ENCODE measurements at places on chromosomes 2 and 18.

GRCh38 chr2:163606878-163607277 lies 128.9 kb downstream of the FIGN start:
- no peak for DNase-seq

DNA sequence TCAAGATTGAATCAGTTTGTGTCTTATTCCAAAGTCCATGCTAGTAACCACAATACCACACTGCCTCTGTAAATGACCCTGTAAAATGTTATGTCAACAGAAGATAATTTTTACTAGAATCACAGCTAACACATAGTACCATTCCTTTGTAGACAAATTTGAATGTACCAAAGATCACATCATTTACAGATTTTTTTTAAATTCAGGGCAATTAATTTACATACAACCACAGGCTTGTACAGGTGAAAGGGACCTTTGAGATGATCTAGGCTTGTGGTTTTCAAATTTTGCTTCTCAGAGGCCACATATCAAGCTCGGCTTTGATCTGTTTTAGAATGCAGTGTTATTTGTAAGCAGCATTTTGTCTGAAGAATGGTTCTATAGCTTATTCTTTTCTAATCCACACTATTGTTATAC lies 63.8 kb upstream of the PPM1B start:
- DNase-seq = no peak

DNA sequence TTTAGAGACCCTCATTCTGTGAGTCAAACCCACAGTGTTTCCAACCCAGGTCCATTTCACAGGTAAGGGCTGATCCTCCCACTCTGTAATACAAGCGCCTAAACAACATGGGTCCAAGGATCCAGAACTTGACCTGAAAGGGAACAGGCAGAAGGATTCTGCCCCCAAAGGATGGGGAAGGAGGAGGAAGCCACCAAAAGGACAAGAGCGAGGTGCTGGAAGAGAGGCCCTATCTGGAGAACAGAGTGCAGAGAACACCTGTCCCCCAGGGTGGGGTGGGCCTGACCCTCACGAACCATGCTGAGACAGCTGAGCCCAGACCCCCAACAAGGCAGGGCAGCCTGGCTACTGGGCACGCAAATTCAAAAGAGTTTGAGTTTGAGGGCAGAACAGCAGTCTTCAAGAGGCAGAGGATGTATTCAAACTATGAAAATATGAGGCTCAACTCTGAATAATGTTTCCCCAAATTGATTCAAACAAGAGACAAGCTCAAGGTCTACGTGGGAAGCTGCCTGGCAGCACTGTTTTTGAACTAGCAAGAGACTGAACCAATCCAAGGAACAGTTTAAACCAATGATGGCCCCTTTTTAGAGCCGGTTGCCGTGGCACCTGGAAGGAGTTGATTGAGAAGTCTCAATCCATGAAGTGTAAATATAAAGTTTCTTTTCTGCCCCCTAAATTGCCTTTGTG lies 212.7 kb downstream of the ALPK2 start:
- DNase-seq = no peak

DNA sequence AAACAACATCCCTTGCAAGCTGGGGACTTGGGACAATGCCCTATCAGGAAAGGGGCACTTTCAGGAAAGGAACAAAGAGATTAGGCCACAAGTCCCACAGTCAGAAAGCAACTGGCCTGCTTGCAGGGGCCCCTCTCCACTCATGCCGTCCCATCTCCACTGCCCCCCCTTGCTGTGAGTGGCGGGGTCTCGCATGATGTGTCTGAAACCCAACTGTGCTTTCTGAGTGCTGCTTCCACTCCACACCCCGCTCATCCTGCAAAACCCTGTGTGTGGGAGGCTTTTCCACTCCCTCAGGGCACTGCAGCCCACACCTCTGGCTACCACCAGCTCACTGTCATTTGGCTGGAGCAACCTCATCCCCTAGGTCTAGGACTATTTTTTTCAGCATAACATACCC lies 7.9 kb downstream of the HS6ST1 start:
- peak; percentile 41 for DNase-seq

GRCh38 chr2:207149249-207150213 lies 16.2 kb downstream of the KLF7 start:
- DNase-seq = no peak

- no peak for DNase-seq
Measured at GRCh38 chr18:64518191-64518590, 369.3 kb upstream of the LINC00305 start.

DNA sequence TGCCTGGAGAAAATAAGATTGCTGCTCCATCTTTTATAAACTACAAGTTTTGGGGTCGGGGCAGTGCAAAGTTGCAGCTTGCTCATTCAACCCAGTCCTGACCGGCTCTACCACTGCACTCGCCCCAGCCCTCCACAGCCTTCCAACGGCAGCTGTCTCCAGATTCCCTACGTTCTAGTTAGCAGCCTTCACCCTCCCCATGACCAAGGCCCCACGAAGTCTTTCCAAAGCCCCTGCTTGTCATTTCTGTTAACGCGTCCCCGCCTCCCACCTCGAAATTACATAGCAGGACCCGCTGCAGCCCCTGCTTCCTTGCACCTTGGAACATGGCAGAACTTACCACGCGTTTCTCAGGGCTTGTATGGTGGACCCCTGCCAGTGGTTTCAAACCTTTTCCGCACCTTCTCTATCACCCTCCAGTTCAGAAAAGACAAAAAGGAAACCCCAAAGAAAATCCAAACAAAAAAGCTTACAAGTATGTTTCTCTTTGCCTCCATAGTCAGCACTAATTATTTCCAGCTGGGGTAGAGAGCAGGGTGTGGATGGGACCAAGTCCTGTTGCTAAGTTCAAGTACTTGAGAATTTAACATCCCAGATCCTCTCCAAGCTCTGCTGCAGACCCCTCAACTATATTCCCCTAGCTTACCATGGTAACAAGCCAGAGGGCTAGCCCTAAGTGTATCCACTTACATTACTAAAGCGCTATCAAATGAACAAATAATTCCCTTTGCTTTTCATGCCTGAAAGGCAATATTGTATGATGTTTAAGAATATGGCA lies 161.5 kb downstream of the TGIF1 start:
- no peak for DNase-seq

DNA sequence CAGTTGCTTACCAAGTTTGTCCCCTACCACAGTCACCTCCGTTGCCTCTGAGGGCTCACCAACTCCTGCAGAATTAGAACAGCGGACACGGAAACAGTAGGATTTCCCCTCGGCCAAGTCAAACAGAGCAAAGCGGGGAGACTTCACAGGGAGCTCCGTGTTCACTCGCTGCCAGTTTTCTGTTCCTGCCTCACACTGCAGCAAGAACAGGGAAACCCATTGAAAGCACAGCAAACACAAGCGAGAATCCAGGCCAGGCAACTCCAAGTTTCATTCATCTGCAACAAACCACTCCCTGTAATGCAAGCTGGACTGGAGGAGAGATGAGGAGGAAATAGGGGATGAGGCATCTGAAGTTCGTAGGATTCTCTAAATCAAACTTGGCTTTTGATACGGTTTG lies 84.2 kb downstream of the MYOM1 start:
- DNase-seq = no peak

DNA sequence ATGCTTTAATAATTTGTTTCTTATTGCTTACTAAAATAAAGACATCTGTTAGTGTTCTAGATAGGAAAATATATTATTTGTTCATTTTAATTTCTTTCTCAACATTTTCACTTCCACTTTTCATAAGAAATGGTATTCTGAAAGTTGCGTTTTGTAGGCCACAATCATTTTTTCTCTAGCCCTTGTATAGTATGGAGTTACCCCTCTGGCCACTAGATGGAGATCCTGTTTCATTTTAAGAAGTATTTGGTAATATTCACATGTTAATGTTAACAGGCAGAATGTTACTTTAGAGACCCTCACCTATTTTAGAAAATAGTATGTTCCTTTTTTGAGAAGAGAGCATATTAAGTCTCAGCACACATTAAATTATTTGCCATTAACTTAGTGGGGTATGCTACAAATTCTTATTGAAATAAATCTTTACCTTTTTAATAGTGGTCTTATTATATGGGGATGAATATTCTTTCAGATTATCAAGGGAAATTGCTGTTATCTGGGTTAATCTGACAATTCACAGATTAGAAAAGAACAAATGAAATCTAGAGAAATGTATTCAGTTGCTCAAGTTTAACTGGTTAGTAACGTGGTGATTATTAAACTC lies 73.9 kb upstream of the TTC27 start:
- no peak for DNase-seq

DNA sequence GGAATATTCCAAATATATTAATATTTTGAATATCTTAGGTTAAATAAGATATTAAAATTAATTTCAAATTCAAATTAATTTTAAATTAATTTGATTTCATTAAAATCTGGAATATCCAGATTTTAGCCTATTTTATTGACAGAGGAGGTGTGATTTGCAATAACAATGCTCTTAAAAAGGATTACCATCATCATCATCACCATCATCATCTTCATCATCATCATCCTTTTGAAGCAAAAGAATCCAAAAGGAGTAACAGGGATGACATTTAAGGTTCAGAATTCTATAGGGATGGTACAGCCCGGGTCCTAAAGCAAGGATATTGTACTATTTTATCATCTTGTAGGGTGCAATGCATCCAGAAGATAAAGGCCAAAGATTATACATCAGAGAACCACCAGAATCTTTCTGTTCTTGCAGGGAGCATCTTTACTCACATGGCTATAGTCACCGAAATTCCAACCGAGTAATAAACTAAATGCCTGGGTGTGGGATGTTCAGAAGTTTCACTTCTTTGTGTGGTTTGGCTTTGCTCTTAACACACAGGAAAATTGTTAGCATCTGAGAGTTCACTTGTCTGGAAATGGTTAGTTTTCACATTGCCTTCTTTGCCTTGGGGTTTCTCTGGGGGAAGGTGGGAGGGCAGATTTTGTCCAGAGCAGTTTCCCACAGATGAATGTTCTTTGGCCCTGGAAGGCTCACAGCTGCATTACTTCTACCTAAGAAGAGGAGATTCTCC lies 99.1 kb upstream of the ITGA6 start:
- DNase-seq = no peak

DNA sequence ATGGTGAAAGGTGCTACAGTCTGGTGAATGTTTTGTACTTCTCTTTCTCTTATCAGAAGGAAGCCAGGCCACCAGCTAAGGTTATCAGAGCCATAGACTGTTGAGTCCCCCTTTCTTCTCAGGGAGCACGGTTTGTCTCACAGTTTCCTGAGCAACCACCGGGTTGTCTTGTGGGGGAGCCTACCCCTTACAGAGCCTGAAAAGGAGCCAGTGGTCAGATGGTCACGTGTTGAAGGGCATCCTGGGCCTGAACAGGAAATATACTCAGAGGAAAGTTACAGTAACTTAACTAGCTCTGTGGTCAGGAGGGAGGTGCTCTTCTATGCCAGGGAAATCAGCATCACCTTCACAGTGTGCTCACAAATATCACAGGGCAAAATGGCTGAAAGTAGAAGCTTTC lies 11.6 kb downstream of the CD28 start:
- no peak for DNase-seq

GRCh38 chr18:39025531-39025930 lies 1459.9 kb upstream of the CELF4 start:
- no peak for DNase-seq

GRCh38 chr2:64404743-64405142 lies 49.2 kb upstream of the LGALSL start:
- DNase-seq = peak; percentile 80

GRCh38 chr18:70380915-70381896 lies 92.4 kb downstream of the SOCS6 start:
- DNase-seq = peak; percentile 51

DNA sequence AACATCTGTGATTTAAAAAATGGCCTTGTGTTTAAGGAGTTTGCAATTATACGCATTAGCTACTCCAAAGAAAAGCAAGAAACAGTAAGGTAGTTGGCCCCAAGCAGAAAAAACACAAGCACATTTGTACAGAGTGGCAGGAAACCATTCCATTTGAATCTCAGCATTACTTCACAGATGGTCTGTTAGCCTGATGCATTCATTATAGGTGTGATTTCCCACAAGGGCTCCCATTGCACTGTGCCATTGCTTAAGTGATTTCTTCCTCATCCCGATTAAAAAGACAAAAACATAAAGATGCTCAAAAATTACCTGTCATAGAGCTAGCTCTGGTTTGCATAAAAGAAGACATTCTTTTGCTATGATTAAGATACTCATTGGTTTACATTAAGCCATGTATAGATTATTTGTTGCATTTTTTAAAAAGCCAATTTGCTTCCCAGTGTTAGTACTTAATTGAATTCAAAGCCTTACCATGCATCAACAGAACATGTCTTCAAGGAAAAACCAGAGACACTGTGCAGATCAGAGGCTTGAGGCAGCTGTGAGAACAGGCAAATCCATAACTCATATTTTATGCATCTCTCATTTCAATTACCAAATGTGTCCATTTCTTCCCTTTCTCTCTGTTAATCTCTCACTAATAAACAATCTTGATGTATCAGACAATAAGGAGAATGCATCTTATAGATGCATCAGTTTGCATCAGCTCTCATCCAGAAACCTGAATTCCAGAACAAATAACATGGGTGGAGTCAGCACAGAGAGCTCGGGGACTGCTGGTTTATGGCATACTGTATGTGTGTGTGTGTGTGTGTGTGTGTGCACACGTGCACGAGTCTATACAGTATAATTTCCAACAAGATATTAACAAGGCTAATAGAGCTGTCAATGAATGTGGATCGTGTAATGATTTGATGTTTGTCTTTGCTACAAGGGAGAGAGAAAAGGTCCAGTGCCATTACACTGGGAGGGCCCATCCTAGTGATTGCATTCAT lies 558.6 kb upstream of the HS6ST1 start:
- no peak for DNase-seq

DNA sequence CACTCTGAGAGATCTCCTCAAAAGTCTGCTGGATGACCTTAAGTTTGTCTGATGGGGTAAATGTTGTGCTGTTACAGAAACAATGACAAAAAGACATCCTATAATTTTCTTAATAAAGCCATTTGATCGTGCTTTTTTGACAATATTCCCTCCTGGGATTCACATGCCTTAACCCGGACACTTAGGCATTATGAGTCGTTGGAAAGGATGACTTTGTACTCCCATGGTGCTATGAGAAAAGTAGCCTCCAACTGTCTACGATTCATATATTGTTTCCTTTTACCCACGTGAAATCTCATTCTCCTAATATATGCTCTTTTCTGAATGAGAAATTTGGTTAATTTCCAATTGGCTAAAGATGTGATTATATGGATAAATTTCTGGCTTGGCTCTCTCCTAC lies 6.1 kb upstream of the MPP4 start:
- no peak for DNase-seq

DNA sequence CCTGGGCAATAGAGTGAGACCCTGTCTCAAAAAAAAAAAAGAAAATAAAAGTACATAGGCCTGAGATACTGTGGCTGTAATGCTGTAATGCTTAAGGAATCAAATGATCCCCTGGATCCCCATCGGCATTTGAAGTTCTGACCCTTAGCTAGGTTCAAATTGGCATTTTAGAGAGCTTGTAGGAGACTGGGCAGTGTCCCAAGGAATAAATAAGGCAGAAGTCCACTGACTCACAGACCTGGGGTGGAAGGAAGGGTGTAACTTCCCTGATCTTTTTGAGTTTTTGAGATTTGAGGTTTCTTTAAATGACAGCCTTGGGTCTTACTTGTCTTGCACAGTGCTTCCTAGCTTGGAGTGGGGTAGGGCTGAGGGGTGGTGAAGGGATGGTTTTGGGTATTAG lies 553.7 kb downstream of the SLC4A3 start:
- no peak for DNase-seq

Measured in ecto neural progenitor cell (in vitro differentiated cells).